Heart right ventricle (tissue), 16 donors: ENCODE measurements at places on chromosomes 1 and 21. TPM values are rescaled to one million over a fixed set of nuclear protein-coding genes. Genes with fewer than 3 reads are reported as not detected.

MPL gene
- 0.47 TPM for total RNA-seq

RXRG gene
- 10.2 TPM for total RNA-seq

IRF6 gene
- 69.4 TPM for total RNA-seq

DDX59 gene
- 15.7 TPM for total RNA-seq

BATF3 gene
- 2.0 TPM for total RNA-seq

S100A16 gene
- total RNA-seq = 33.5 TPM

SNX7 gene
- total RNA-seq = 18.7 TPM

RPL22 gene
- 246 TPM for total RNA-seq

MAB21L3 gene
- not detected for total RNA-seq

PLPPR4 gene
- 0.72 TPM for total RNA-seq

GRCh38 chr1:50605186-50605875 lies 182.1 kb upstream of the DMRTA2 start:
- no peaks in the 10 kb centered on the region for H3K27me3 ChIP-seq
- H3K4me1 ChIP-seq = no peaks in the 10 kb centered on the region
- H3K36me3 ChIP-seq = no peaks in the 10 kb centered on the region
- no peak overlapping the region for H3K4me3 ChIP-seq
- H3K27ac ChIP-seq = no peak overlapping the region
- DNase-seq = no peak

GRCh38 chr1:173878251-173878650 lies 10.1 kb downstream of the ZBTB37 start:
- peaks cover 64% of the 10 kb centered on the region for H3K36me3 ChIP-seq
- no peak overlapping the region for H3K27ac ChIP-seq
- H3K4me1 ChIP-seq = no peaks in the 10 kb centered on the region
- H3K27me3 ChIP-seq = no peaks in the 10 kb centered on the region

DNA sequence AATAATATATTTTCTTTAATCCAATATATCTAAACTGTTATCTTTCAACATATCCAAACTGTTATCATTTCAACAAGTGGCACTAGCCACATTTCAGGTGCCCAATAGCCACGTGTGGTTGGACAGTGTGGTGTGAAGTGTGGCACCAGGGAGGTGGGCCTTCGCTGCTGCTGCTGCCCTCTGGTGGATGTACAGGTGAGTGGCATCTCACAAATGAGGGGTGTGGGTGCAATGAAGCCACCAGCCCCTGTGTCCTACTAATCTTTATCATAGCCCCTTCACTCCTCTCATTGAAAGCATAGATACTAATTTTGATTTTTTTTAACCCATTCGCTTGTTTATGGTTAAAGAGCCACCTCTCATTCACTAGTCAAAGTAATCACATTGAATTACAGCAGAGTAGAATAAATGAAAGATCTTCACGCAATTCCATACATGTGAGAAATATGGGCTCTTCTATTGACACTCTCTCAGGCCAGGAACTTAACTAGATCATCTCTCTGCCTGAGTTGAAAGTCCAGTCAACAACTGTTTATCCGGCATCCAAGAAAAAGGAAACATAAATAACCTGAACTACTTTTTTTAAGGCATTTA lies 499.2 kb downstream of the OMA1 start:
- no peaks in the 10 kb centered on the region for H3K4me1 ChIP-seq
- no peak overlapping the region for H3K4me3 ChIP-seq
- no peaks in the 10 kb centered on the region for H3K36me3 ChIP-seq
- DNase-seq = peak; percentile 27
- no peaks in the 10 kb centered on the region for H3K27me3 ChIP-seq

DNA sequence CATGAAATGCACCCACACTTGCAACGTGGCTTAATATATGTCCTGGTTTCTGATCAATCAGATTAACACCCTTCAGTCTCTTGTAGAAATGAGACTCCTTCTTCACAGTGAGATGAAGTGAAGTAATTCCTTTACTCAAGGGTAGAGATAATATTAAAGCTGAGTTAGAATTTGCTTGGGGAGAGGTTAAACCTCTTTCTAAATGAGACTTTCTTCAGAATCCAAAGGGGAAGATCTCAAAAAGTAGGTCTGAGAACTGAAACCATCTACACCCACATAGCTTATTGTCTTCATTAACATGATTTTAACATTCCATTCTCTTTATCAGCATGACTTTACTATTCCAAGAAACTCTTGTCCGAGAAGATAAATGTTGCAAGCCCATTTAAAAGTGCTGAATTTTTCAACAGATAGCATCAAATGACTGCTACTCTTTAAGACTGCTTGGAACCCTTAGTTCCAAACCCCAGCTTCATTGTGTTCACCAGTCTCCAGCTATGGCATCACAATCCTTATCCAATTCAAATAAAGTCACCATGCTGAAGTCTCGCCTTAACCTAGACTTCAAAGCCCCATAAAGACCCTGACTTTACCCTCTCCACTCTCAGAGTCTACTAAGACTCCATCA lies 19.2 kb upstream of the TRAF3IP3 start:
- DNase-seq = no peak
- no peak overlapping the region for H3K4me3 ChIP-seq
- peaks cover 29% of the 10 kb centered on the region for H3K4me1 ChIP-seq
- no peaks in the 10 kb centered on the region for H3K27me3 ChIP-seq
- no peaks in the 10 kb centered on the region for H3K36me3 ChIP-seq
- no peak overlapping the region for H3K27ac ChIP-seq

DNA sequence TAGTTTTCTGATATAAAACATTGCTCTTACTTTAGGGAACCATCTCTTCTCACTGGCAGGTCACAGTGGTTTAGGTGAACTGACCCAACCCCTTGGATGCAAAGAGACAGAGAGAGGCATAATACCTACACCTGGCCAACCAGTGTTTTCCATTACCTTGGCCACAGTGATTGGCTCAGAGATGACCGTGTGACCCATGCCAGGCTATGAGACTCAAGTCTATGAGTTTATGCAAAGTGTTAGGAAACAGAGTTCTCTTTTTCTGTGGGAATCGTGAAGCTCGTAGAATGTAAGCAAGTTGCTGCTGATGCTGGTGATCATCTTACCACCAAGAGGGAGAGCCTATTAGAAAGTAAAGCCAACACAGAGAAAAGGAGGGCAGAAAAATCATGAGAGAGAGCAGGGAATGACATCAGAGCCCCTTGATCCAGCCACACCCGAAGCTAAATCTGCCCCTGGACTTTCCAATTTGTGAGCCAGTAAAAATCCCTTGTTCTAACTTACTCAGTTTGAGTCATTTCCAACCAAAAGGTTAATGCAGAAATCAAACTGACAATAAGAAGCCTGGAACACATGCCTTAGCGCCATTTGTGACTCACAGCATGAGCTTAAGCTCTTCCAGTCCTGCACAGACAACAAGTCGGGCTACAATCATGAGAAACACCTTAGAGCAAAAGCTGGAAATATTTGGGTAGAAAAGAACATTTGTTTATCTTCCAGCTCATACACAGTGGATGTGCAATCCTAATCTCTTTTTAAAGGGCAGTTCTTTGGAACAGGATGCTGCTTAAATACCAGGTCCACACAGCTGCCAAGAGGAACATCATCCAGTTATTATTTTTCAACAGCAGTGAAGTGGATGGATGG lies 81.3 kb upstream of the KAZN start:
- H3K4me1 ChIP-seq = no peaks in the 10 kb centered on the region
- peaks cover 9% of the 10 kb centered on the region for H3K27me3 ChIP-seq
- DNase-seq = no peak

GRCh38 chr1:21508580-21509350 lies 458 bp upstream of the ALPL start:
- H3K27me3 ChIP-seq = peaks cover 20% of the 10 kb centered on the region
- peaks cover 31% of the 10 kb centered on the region for H3K4me1 ChIP-seq
- peak; percentile 77 for DNase-seq
- peak overlapping the region; percentile 52 for H3K4me3 ChIP-seq

DNA sequence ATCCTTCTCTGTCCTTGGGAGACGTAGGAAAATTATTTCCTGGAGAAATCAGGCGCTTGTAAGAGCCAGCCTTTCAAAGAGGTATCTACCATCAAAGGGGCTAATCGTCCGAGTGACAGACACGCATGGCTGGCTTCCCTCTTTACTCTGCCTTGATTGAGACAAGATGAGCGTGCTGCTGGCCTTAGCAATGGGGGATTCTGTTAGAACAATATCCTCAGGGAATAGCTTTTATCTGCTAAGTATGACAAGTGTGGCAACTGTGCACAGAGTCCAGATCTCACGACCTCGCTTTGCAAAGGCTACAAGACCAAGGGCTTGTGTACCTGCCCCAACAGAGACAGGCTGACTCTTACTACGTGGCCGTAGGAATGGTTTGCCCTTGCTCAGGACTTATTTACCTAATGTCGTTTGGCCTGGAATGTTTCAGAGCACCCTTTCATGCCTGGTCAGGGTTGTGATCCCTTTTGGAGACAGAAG lies 417.1 kb downstream of the KIF26B start:
- H3K4me3 ChIP-seq = no peak overlapping the region
- no peaks in the 10 kb centered on the region for H3K27me3 ChIP-seq
- H3K4me1 ChIP-seq = no peaks in the 10 kb centered on the region
- no peak overlapping the region for H3K27ac ChIP-seq
- no peaks in the 10 kb centered on the region for H3K36me3 ChIP-seq

- no peaks in the 10 kb centered on the region for H3K4me1 ChIP-seq
- H3K4me3 ChIP-seq = no peak overlapping the region
- no peak for DNase-seq
- H3K27ac ChIP-seq = no peak overlapping the region
- no peaks in the 10 kb centered on the region for H3K27me3 ChIP-seq
Measured at GRCh38 chr1:113701429-113701828, 57.9 kb downstream of the PHTF1 start.

- no peaks in the 10 kb centered on the region for H3K27me3 ChIP-seq
- H3K4me1 ChIP-seq = no peaks in the 10 kb centered on the region
- no peak overlapping the region for H3K4me3 ChIP-seq
- peaks cover 95% of the 10 kb centered on the region for H3K36me3 ChIP-seq
- no peak for DNase-seq
Measured at GRCh38 chr1:40075266-40075665, 21.8 kb downstream of the PPT1 start.

DNA sequence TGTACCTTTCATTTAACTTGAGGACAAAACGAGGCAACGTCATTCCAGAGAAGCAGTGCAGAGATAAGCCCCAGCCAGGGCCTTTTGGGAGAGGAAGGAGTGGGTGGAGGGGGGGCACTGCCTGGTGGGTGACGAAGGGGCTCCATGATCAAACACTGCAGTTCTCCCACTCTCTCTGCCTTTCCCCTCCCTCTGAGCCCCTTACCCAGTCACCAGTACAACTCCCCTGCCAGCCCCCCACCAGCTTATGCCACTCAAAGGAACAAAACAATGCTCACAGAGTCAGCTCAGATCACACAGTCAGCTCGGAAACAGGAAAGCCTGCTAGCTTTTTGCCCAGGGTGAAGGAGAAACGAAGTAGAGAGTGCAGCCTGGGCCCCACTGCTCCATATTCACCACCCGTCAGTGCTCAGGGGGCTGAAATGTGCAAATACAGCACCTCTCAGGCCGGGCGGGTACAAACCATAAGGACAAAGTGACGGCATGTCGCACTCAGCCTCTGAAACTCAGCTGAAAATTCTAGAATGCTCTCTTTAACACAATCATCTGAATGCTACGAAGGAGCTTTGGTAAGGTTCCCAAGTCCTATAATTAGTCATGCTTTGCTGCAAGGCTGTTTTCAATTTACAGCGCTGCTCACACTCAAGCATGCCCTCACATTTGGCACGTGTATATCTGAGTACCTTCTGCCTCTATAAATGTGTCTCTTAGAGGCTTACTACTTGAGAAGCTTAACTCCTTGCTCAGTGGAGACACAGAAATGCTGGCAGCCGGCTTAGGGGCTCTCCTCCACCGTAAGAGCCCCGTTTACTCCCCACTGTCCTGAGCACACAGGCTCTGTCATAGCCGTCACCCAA lies 65.8 kb upstream of the RAB4A start:
- H3K4me3 ChIP-seq = no peak overlapping the region
- no peaks in the 10 kb centered on the region for H3K36me3 ChIP-seq
- H3K27me3 ChIP-seq = no peaks in the 10 kb centered on the region
- peaks cover 13% of the 10 kb centered on the region for H3K4me1 ChIP-seq

DNA sequence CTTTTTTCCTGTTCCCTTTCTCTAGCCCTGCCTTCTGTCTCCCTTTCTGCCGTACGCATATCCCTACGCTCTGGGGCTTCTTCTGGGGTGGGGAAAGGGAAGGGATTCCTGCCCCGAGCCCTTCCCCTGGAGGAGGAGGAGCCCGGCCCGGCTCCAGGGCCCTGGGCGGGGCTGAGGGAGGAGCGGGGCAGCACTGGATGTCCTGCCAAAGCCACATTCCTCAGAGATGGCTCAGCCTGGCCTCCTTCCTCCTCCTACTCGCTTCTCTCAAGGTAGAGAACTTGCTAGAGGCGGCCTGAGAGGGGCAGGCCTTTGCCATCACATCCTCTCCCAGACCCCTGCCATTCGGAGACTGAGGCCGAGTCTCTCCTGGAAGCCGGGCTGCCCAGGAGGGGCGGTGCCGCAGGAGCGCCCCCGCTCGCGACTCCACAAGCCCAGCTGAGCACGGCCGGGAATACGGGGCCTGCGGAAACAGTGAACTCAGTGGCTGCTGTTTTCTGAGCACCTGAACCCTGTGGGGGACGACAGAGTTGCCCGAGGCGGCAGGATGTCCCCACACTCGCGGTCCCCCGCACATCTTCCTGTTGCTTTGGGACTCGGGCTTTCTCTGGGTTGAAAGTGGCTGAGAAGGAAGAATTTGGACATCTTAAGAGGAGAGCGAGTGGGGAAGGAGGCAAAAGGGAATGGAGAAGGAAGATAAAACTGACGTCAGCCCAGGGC lies 12.2 kb downstream of the ADAMTSL4 start:
- peak overlapping the region; percentile 44 for H3K4me3 ChIP-seq
- peaks cover 73% of the 10 kb centered on the region for H3K4me1 ChIP-seq
- peak; percentile 95 for DNase-seq
- H3K36me3 ChIP-seq = peaks cover 26% of the 10 kb centered on the region

- H3K36me3 ChIP-seq = peaks cover 42% of the 10 kb centered on the region
- no peak for DNase-seq
- peak overlapping the region; percentile 29 for H3K27ac ChIP-seq
- H3K27me3 ChIP-seq = no peaks in the 10 kb centered on the region
- H3K4me1 ChIP-seq = peaks cover 88% of the 10 kb centered on the region
- H3K4me3 ChIP-seq = no peak overlapping the region
Measured at GRCh38 chr1:25556791-25557476, 13.5 kb downstream of the LDLRAP1 start.

DNA sequence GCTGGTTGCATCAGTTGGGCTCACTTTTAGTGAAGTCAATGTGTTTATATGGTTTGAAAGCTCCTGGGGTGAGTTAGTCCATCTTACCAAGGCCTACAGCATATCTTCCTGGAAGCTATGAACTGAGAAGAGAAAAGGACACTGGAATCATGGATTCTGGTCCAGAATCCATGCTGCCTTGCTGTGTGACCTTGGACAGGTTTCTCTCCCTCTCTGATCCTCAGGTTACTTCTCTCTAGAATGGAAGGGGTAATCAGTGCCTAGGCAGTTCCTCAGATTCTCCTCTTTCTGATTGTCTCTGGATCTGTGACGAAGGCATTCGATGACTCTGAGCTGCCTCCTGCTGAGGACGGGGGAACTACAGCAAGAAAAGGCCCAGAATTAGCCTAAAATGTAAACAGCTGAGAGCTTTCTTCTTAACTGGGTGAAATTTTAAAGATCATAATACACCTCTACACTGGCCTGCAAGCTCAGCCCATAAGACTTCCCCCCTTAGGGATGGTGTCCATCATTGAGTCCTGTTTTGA lies 425.0 kb upstream of the VAMP3 start:
- no peaks in the 10 kb centered on the region for H3K27me3 ChIP-seq
- H3K4me3 ChIP-seq = no peak overlapping the region
- peaks cover 4% of the 10 kb centered on the region for H3K4me1 ChIP-seq
- H3K36me3 ChIP-seq = no peaks in the 10 kb centered on the region
- DNase-seq = no peak

GRCh38 chr1:9894115-9894514 lies 16.0 kb downstream of the CTNNBIP1 start:
- no peaks in the 10 kb centered on the region for H3K36me3 ChIP-seq
- H3K4me1 ChIP-seq = peaks cover 70% of the 10 kb centered on the region
- DNase-seq = no peak
- H3K27me3 ChIP-seq = no peaks in the 10 kb centered on the region
- H3K4me3 ChIP-seq = no peak overlapping the region
